ENCODE measurements at places on chromosomes 1 and 21. TPM values are rescaled to one million over a fixed set of nuclear protein-coding genes. Genes with fewer than 3 reads are reported as not detected.

DNA sequence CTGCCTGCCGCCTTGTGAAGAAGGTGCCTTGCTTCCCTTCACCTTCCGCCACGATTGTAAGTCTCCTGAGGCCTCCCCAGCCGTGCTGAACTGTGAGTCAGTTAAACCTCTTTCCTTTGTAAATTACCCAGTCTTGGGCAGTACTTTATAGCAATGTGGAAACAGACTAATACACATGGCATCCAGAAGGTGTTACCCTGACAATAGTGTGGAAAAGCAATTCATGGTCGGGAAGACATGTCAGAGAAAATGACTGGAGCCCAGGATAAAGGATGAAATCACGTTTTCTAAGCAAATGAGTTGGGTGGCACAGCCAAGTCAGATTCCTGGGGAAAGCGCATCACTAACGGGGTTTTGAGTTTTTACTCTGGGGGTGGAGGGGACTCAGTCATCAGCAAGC lies 76.4 kb downstream of the HLCS start:
- no peak for DNase-seq

DNA sequence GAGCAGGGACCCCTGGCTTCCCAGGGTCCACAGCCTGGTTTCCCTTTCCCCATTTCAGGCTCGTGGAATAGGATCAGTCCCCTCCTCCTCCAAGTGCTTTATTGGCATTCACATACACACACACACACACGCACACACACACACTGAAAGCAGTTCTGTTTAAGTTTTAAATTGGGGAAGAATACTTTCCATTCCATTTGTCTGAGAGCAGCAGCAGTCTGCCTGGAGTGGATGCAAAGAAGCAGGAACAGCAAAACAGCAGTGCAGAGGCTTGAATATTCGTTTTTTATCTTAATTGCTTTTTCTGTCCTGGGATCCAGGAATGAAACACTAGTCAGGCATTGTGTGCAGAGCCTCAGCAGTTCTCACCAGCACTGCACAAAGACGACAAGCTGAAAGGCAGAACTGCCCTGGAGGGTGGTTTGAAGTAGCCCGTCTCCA lies 7.1 kb downstream of the CYB561D1 start:
- DNase-seq = no peak

- DNase-seq = no peak
Measured at GRCh38 chr1:241219449-241219848, 137.6 kb downstream of the RGS7 start.

DNA sequence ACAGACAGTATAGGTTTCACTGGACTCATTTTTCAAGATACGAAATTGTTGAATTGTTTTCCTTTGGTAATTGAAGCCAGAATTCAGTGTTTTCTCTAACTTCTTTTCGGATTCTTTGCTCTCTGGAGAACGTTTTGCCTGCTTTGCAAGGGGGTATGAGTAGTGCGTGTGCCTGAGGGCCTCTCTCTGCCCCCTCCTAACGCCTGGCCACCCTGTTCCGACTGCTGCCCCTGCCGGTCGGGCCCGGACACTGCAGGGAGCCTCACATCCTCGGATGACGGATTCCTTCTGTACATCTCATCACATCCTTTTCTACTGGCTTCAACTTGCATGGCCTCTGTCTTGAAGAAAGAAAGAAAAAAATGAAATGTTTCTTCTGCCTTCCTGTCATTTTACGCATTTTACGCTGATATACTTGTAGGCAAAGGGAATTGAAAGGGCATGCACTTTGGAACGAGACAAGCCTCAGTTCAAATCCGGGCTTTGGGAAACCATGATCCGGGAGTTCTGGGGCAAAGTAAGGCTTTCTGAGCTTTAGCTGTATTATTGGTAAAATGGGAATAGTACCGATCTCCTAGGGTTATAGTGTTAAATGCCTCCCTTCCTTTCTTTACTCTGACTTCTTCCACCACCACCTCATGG lies 65.1 kb downstream of the DISC1 start:
- no peak for DNase-seq

DNA sequence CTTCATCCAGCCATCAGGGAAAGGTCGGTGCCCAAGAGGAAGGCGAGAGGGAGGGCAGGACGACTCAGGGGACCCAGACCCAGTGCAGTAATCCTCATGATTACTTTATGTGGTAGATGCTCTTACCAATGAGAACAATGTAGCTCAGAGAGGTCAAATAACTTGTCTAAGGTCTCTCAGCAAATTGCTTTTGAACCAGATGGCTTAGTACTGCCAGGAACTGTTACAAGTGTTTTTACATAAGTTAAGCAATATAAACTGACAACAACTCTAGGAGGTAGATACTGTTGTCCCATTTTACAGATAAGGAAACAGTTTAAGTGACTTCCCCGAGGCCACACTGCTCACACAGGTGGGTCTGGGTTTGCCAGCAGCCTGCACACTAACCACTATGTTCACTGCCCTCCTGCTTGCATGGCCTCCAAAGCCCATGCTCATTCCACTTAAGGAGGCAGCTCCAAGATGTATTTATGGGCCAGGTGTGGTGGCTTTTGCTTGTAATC lies 111.7 kb downstream of the LACTBL1 start:
- DNase-seq = no peak

GRCh38 chr1:25526753-25527152 lies 16.7 kb upstream of the LDLRAP1 start:
- no peak for DNase-seq

GRCh38 chr1:228000836-228001563 lies 5.8 kb upstream of the WNT3A start:
- DNase-seq = no peak

DNA sequence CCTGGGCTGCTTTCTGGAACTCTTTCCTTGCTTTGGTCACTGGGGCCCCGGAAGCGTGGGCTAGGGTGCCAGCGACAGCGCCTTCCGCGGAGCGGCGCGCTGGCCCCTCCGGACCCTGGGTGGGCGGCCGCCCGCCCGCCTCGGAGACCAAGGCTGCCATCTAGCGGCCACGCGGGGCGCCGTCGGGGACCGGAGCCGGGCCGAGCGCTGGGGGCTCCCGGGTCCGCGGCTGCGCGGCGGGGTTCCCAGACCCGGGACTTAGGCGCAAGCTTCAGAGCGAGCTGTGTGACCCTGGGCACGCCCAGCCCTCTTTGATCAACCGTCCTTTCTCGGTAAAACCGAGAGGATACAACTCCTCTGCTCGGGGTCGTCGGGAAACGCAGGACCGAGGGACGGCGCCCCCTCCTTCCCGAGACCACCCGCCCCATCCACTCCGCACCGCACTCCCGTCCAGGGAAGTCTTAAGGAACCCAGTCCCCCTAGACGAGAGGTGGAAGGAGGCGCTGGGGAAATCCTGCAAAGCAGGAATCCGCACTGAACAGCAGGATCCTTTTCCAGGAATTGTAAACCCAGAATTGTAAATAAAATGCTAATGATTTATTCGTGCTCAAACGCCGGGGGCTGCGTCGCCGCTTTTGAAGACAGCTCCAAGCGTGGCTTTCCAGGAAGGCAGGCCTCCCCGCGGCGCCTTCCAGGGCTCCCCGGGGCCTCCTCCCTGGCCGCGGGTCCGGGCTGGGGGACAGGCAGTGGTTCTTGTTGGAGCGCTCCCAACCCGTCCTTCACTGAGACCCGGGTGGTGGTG lies 41.2 kb downstream of the RRAGC start:
- DNase-seq = peak; percentile 39

GRCh38 chr1:866095-866494 lies 57.6 kb upstream of the SAMD11 start:
- no peak for DNase-seq

- no peak for DNase-seq
Measured at GRCh38 chr21:15058854-15059263, 5.9 kb downstream of the NRIP1 start.

- no peak for DNase-seq
Measured at GRCh38 chr1:93528412-93528811, 80.5 kb downstream of the FNBP1L start.

DNA sequence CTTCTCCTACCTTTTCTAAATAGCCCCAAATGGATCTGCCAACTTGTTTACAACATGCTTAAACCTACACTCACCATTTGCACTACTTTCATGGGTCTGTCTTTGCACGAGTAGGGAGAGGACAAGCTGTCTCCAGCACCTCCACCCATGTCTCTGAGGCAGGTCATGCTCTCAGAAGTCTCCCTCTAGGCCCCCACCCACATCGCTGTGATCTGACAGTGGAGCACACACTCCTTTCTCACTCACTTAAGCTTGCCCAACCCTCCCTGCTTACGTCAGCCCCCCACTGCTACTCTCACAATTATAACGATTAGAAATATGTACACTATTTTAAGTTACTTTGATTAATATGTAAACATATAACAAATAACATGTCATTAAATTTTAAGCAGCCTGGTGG lies 141.1 kb downstream of the KCNH1 start:
- DNase-seq = no peak

DNA sequence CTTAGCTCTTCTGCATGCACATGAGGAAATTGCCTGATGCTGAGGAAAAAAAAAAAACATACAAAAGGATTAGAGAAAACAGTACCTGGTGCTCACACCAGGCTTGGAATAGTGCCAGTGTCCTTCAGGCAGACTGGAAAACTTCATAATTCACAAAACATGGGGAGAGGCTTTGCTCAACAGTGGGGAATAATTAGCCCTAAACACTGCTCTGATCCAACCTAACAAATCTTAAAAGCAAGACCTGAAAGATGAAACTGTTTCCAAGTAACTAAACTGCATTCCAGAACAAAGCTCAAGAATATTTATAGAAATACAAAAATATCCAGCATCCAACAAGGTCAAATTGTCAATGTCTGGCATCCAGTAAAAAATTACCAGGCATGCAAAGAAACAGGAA lies 124.8 kb downstream of the AK5 start:
- no peak for DNase-seq

DNA sequence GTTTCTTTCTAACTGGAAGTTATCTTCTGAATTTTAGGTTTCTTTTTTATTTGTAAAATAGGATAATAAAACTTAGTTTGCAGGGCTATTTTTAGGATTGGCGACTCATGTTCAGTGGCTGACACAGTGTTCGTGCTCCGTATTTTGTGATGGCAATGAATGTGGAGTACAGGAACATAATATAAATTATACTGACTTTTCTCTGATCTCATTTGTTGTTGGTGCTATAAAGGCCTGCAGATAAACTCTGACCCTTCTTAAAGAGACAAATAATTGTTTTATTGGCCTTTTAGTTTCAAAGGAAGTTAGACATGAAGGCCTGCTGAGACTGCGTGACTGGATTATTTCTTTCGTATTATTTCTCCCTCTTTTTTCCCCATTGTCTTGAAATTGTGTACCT lies 339.6 kb downstream of the PDE4B start:
- DNase-seq = no peak

GRCh38 chr1:179046808-179047635 lies 21.3 kb downstream of the FAM20B start:
- no peak for DNase-seq

DNA sequence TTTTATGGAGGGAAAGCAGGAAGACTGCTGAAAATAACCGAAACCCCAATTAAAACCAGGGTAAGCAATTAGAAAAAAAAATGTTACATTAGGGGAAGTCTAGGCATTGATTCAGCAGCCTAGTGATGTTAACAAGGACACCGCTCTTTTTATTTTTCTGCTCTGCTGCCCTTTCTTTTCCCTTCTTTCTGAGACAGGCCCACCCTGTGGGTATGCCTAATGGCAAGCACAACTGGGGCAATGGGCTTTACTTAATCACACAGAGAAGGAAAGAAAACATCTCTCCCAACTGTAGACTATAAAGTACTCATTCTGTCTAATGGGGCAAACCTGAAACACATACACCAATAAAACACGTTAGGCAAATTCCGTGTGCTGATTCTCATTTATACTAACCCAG lies 69.6 kb downstream of the GBP6 start:
- DNase-seq = no peak

- no peak for DNase-seq
Measured at GRCh38 chr1:230145505-230145899, 78.5 kb downstream of the GALNT2 start.

- DNase-seq = no peak
Measured at GRCh38 chr1:151612501-151613281, 841 bp downstream of the SNX27 start.

DNA sequence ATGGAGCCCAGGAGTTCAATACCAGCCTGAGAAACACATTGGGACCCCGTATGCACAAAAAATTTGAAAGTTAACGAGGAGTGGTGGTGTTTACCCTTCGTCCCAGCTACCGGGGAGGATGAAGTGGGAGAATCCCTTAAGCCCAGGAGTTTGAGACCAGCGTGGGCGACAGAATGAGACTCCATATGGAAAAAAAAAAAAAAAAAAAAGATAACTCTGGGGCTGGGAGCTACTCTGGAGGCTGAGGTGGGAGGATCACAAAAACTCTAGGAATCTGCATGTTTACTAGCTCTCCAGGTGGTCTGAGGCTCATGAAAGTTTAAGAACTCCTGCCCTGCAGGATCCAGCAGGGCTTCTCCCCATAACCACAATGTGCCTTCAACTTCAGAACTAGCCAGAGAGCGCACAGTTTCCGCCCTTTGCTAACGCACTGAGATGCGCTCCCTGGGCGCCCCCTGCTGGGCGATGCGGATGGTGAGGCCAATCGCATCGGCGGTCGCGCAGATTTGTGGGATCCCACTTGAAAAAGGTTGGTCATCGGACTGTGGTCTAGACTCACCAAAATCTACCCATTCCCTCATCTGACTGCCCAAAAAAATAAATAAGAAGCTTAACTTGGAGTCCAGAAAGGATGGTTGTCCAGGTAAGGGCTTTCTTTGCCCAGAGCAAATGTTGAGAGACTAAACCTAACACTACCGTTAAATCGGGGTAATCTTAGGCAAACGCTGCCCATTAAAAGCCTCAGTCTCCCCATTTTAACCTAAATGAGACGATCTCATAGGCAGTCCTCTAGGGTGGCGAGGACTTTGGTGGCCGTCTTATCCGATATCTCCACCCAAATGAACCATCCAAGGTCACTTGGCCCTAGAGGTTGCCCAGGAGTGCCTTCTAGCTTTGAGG lies 8.8 kb downstream of the ZNF683 start:
- peak; percentile 36 for DNase-seq

DNA sequence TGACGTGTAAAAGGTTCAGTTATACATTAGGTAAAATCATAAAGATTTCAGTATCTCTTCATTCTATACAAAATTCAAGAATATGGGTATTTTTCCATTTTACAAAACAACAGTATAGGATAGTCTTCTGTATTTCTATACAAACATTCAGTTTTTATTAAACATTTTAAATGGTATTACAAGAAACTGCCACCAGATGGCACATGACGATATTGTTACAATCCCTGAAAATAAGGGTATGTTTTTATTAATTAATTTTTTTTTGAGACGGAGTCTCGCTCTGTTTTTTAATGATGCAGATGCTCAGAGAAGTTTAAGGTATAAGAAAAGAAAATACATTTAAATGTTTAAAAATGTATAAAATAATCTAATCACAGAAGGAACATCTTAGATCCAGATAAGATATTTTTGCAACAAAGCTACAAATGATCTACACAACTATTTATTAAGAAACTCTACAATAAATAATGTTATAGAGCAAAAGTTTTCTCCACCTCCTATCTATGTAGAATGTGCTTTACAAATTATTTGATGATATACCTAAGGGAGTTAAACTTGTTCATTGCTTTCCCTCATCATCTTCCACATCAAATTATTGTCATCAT lies 23.5 kb upstream of the RSBN1 start:
- peak; percentile 14 for DNase-seq

The GUCA2A gene
- not detected for polyA plus RNA-seq

The CLDN14 gene
- polyA plus RNA-seq = 0.07 TPM

The LYPLAL1 gene
- polyA plus RNA-seq = 33.1 TPM

The RAB3B gene
- 4.3 TPM for polyA plus RNA-seq

The LCE2A gene
- polyA plus RNA-seq = not detected

The DLGAP3 gene
- 3.2 TPM for polyA plus RNA-seq

The AKIRIN1 gene
- polyA plus RNA-seq = 61.4 TPM

The TCHH gene
- polyA plus RNA-seq = 0.07 TPM

The TRIM33 gene
- polyA plus RNA-seq = 54.7 TPM

The SERTAD4 gene
- 21.7 TPM for polyA plus RNA-seq

The SPRR3 gene
- not detected for polyA plus RNA-seq

Measured in left renal pelvis (tissue), 4 donors.